Suprapubic skin (tissue), 4 donors: ENCODE measurements at places on chromosomes 4 and X.
A peak's percentile ranks its signal among the peaks of the same experiment; 100 is the strongest.

GRCh38 chr4:151671541-151672059, 89.2 kb downstream of the GATB start:
- DNase-seq: no peak

DNA sequence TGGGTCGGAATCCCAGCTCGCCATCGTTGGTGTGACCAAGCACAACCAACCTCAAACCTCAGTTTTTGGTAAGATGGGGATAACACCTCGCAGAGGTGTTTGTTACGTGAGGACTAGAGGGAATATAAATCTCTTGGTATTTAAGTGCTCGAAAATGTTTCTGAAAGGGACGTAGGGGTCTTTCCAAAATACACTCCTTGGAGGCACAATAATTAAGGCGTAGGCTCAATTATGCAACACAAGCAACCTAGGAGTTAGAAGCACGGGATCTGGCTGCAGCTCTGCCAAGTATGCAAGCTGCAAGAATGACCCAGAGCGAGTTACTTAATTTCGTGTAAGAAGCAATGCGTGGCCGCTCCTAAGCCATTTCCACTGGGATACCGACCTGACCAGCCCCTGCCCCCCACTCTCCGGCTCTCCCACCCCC, 552 bp downstream of the ADH5 start:
- DNase-seq: peak; percentile 87

- no peak for DNase-seq
Observed at GRCh38 chrX:150663073-150663472, 30.1 kb upstream of the MTMR1 start.

DNA sequence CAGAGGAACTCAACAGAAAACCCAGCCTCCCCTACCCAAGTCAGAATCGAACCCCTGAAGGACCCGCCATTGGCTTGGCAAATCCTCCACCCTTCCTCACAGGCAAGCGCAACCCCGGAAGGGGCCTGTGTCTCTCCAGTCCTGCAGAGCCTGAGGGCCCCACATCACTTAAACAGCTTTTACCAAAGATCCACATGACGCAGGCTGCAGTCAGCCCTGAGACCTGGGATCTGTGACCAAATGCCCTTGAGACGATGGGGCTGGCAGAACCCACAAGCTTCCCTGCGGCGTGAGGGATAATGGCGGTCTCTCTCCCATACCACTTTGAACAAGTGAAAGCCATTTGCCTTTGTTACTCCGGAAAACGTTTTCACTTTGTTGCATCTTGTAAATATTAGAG, 54.9 kb downstream of the ACOX3 start:
- DNase-seq: no peak

- DNase-seq: no peak
Observed at GRCh38 chr4:109559625-109559982, 442 bp upstream of the MCUB start.

- no peak for DNase-seq
Observed at GRCh38 chr4:8120501-8120900, 38.1 kb downstream of the ABLIM2 start.

DNA sequence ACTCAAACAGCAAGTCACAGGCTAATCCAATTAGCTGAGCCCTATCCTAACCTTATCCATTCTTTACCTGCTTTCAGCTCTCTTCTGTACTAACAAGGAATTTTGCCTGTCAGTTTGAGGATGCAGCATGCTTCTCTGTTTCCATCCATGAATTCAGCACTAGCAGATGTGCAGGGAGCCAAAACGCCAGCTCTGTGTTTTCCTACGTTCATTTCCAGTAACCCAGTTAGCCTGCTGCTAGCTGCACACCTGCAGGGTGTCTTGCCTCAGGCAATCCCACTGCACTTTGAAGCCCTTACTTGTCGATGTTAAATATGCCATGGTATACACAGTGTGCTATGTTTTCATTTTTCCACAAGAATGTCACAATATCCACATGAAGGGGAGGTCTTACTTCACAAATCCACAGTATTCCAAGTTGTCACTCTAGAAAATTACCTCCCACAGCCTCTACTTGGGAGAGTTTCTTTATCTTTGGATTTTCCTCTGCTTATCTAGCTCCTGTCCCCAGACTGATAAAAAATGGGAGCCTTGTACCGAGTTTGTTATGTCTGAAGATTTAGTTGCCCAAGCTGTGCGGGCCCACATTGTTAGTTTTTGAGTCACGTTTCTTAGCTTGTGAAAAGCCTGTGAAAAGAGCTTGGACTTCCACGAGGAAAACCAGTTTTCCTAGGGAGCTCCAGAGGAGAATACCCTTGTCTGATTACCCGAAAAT, 127.6 kb upstream of the HHIP start:
- no peak for DNase-seq

- DNase-seq: no peak
Observed at GRCh38 chr4:121182296-121182695, 18.2 kb upstream of the TNIP3 start.

- DNase-seq: no peak
Observed at GRCh38 chr4:121877041-121877773, 6.9 kb upstream of the BBS7 start.

- no peak for DNase-seq
Observed at GRCh38 chr4:45409536-45409935, 683.2 kb upstream of the GNPDA2 start.

DNA sequence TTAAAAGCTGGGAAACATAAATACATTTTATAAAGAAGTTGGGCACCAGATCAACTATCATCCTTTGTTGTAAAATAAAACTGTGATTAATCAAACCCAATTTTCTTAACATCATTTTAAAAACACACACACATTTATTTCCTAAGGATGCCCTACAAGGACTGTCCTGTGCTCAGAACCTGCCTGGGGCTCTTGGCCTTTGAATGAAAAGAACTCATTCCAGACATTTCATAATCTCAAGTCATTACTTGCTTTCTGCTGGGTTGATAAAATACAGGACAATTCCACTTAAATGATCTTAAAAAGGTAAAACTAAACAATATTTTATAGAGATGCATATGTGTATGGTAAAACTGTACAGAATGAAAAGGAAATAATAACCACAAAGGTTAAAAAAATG, 2.8 kb downstream of the SH3D19 start:
- DNase-seq: no peak

DNA sequence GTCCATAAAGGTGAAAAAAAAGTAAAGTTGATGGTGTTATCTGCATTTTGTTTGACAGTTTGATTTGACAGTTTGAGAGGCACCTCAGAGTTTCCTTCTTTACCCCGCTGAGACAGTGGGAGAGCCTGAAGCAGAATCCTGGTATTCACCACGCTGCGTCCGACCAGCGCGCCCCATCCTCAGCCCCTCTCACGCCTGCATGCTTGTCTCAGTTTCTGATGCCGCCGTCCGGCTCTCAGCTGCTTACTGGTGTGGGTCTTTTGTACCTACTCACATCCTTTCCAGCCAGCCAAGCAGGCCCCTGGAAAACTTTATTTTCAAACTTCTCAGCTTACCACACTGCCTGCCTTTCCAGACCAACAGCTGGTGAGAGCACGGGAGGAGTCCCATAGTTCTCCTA, 175.2 kb downstream of the DCLK2 start:
- no peak for DNase-seq

GRCh38 chr4:156771171-156771837, 200.3 kb downstream of the PDGFC start:
- no peak for DNase-seq

DNA sequence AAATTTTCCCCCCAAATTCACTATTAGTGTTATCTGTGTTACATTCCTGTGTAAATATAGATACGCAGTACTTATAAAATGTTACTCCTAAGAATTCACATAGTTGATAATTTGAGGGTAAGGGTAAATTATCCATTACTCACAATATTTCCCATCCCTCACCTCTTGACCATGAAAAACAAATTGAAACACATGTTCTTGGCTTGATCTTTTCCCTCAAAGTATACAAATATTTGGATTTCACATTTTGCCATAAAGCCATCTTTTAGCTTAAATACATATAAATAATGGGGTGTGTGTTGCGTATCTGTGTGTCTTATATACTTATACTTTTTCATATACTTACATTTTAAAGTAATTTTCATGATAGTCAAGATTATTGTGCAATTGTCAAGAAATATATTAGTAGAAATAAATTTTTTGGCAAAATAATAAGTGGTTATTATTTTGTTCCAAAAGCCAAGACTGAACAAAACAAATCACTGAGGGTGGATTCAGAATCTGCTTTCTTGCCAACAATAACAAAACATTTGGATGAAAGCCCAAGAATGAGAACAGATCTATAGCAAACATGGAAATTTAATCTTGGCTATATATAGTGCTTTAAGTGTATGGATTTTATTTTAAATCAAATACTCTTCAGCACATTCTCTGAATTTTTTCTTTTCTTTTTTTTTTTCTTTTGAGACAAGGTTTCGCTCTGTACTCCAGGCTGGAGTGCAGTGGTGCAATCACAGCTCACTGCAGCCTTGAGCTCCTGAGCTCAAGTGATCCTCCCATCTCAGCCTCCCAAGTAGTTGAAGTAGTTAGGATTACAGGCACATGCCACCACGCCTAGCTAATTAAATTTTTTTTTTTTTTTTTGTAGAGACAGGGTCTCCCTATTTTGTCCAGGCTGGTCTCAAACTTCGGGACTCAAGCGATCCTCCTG, 48.5 kb upstream of the PRSS48 start:
- DNase-seq: no peak

DNA sequence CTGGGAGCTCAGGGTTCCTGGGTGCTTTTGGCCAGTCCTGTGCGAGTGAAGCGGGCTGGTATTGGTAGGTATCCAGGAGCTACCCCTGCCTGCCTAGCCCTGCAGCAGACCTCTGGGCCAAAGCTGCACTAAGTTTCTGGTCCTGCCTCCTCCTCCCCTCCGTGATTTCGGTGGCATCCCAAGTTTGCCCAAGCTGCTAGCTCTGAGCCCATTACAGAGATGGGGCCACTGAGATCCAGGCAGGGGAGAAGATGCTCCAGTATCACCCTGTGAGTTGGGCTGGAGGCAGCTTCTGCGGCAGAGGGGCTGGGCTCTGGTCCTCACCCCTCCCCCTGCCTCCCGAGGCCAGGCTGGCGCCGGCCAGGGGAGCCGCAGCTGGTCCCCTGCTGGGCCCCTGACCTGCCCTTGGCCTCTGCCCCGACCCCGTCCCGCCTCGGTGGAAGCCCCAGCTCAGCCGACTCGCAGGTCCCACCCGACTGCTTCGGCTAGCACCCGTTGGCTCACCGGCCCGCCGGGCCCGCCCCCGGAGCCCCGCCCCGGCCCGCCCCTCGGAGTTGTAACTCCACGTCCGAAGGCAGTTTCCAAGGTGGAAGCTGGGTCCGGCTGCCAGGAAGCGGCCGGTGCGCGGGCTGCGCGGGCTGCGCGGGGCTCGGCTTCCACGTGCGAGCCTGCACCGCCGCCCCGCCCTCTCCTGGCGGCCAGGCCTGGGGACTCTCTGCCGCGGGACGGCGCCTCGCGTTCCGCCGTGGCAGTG, at the start of gene DUSP9:
TSS of gene DUSP9 (plus strand) at position 584 of the 754 bp plus-strand sequence. CDS start 751 bp downstream, outside the sequence.
- peak; percentile 46 for DNase-seq

DNA sequence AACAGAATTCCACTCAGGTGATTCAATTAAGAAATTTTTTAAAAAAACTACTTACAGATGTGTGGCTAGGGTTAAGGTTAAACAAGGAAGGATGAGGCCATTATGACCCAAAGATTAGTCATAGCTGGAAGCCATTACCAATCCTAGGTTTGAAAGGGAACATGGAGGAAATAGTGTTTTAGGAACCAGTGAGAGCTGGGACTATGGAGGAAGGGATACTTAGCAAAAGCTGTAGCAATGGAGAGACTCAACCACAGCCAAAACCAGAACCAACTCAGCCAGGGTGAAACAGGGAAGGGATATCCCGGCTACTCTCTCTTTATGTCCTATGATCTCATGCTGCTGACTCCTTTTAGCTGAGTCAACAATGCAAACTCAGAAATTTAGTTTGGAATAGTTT, 148.6 kb upstream of the CNKSR2 start:
- DNase-seq: no peak

DNA sequence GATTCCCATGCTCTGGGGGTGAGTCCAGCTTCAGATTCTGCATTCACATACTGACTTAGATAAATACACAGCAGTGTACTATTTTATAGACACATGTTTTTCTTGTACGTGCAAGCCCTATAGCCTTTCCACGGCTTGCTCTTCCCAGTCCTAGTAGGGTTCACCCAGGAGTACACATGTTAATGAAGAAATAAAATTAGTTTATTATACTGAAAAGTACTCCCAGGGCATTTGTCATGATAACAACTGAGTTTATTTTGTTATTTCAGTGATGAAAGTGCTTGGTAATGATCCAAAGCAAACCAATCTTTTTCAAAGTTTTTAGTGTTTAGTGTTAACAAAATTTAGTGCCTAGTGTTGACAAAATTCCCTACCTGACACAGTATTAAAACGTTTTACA, 21.3 kb downstream of the MAPK10 start:
- no peak for DNase-seq

DNA sequence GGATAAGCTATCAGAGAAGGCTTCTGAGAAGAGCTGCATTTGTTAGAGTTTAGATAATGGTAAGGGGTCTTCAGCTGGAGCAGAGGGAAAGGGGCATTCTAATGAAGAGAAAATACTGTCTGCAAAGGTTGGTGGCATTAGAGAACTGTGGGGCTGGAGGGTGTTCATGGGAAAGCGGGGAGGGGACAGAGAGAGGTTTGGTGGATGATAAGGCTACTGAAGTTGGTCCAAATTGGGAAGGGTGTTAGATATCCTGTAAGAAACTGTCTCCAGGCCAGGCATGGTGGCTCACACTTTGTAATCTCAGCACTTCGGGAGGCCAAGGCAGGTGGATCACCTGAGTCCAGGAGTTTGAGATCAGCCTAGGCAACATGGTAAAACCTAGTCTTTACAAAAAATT, 59.9 kb downstream of the AFF1 start:
- DNase-seq: no peak

GRCh38 chrX:24371391-24371972, 11.0 kb downstream of the SUPT20HL1 start:
- DNase-seq: no peak
